HFFc6 (cell line): ENCODE measurements at places on chromosomes 2 and 18. TPM values are rescaled to one million over a fixed set of nuclear protein-coding genes. Genes with fewer than 3 reads are reported as not detected.

- DNase-seq = no peak
These were observed 691.8 kb upstream of the CHAC2 start for GRCh38 chr2:53075760-53076159.

Gene LOXHD1
- not detected in 3 replicates for total RNA-seq

GRCh38 chr2:74426181-74426758 lies 4.7 kb downstream of the WDR54 start:
- no peak for DNase-seq

GRCh38 chr18:27017901-27018500 lies 152.5 kb upstream of the AQP4 start:
- DNase-seq = no peak

DNA sequence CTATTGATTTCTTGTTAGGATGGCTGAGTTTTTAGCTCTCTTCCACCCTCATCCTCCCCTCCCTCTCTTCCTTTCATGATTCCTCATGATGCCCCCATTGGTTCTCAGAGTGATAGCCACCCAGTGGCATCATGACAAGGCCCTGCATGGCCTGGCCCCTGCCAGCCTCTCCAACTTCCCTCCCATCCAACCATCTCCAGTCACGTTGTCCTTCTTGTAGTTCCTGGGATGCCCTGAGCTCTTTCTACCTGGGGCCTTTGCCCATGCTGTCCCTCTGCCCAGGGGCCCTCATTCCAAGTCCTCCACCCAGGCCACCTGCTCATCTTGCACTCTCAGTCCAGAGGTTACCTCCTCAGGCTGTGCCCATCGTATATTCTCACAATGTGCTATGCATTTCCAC lies 247.5 kb downstream of the TFCP2L1 start:
- DNase-seq = no peak

DNA sequence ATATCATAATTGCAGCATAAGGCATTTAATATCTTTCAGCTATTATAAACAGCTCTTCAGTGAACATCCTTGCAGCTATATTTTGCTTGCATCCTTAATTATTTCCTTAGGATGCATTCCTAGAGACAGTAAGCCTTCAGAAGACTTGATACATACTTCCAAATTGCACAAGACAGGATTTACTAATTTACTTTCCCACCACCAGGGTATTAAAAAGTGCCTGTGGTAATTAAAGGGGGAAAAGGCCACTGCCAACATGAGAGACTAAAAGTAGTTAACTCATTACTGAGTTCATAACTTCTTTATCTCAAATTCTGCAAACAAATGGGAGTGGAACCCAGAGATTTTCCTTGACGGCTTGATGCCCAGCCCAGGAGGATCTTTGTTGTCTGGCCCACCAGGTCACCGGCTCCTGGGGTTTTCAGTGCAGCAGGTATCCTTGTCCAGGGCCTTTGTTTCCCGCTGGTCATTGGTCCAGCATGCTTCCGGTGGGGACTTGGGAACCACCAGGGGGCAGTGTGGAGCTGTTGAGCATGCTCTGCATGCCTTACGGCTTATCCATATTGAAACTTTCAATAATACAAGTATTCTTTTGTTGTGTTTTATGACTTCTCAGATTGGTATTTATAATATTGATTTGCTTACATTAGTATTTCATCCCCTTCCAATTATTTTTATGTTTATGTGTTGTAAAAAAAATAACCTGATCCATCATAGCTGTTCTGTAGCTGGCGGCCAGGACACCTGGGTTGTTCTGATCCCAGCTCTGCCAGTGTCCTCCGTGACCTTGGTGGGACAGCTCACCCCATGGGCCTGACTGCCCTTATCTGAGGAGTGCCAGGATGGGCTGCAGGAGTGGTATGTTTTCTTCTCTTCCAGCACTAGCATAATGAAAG lies 61.4 kb downstream of the TGOLN2 start:
- DNase-seq = no peak

DNA sequence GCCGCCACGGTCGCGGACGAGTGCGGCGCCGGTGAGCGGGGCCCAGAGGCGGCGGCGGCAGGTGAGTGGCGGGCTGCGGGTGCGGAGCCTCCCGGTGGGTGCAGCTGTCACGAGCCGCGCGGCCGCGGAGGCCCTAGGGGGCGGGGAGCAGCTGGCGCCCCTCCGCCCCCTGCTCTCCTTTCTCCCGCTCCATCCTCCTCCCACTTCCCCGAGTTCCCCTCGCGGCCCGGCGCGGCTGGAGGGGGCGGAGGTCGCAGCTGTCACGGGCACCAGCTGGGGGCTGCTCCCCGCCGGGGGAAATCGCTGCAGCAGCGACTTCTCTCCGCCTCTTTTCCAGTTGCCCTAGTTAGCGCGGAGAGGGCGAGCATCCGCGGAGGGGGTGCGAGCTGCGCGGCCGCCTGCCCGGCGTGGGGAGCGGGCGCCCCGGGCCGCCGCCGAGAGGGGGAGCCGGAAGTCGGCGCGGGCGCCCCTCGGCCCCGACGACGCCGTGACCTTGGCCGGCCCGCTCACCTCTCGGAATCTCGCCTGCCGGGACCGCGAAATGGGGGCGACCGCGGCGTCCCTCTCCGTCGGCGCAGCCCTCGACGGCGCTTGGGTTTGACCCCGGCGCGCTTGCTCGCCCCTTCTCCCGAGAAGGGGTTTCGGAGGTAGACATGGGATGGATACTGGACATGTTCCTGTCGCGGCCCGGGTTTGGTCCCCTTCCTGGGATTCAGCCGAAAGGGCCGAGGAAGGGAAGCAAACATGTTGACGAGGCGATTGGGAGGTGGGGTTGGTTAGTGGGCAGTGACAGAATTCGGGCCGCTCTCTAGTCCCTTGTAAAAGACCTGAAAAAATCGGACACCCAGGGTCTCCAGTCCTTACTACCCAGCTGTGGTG lies 727 bp downstream of the NCOA1 start:
- no peak for DNase-seq

- DNase-seq = no peak
These were observed 183.2 kb upstream of the KYNU start for GRCh38 chr2:142694282-142694681.

Gene MDH1B
- 0.18 to 0.46 TPM (median 0.21 TPM) in 3 replicates for total RNA-seq

- peak; percentile 57 for DNase-seq
These were observed 592 bp downstream of the ME2 start for GRCh38 chr18:50879302-50880118.
